ENCODE measurements at places on chromosomes 4 and X.
A peak's percentile ranks its signal among the peaks of the same experiment; 100 is the strongest.

DNA sequence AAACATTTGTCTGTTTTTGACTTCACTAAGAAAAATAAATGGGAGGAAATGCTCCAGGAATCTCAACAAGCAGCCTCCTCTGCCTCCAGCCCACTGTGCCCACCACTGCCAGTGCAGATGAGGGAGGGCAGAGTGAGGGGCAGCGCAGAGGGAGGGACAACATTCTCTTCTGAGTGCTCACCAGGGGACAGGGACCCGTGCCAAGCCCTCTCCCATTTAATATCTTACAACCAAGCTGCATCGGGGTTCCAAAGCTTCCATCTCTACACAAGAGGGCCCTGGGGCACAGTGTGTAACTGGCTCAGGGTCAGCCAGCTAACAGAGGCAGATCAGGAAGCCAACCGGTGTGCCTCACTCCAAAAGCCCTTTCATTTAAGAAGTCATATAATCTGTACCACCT, 120.4 kb downstream of the NSUN7 start:
- DNase-seq = peak; percentile 15

DNA sequence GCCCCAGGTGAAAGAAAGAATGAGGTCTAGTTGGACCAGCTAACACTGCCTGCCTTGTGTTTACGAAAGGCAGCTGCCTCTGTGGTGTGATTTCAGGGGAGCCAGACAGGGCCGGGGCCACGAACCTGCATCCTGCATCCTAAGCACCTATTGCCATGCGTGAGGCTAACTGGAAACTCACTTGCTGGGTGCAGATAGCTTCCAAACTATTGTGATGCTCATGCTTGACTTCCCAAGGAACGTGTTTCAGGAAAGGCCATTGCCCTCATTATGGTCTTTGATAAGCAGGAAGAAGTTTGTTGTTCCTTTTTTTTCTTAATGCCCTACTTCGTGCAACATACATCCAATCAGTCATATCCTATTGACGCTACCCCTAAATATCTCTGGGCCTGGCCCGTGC, 2.3 kb upstream of the IRF2 start:
- no peak for DNase-seq

DNA sequence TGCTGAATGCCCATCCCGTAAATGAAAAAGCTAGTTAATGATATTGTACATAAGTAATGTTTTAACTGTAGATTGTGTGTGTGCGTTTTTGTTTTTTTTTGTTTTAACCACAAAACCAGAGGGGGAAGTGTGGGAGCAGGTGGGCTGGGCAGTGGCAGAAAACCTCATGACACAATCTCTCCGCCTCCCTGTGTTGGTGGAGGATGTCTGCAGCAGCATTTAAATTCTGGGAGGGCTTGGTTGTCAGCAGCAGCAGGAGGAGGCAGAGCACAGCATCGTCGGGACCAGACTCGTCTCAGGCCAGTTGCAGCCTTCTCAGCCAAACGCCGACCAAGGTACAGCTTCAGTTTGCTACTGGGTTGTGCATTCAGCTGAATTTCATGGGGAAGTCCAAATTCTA, at the start of gene SPP1:
SPP1 (plus strand) TSS at position 249 of the 400 bp plus-strand sequence. CDS start 1,182 bp downstream, outside the sequence.
- no peak for DNase-seq

- no peak for DNase-seq
These were observed 1489.8 kb downstream of the STIM2 start for GRCh38 chr4:28350485-28350884.

DNA sequence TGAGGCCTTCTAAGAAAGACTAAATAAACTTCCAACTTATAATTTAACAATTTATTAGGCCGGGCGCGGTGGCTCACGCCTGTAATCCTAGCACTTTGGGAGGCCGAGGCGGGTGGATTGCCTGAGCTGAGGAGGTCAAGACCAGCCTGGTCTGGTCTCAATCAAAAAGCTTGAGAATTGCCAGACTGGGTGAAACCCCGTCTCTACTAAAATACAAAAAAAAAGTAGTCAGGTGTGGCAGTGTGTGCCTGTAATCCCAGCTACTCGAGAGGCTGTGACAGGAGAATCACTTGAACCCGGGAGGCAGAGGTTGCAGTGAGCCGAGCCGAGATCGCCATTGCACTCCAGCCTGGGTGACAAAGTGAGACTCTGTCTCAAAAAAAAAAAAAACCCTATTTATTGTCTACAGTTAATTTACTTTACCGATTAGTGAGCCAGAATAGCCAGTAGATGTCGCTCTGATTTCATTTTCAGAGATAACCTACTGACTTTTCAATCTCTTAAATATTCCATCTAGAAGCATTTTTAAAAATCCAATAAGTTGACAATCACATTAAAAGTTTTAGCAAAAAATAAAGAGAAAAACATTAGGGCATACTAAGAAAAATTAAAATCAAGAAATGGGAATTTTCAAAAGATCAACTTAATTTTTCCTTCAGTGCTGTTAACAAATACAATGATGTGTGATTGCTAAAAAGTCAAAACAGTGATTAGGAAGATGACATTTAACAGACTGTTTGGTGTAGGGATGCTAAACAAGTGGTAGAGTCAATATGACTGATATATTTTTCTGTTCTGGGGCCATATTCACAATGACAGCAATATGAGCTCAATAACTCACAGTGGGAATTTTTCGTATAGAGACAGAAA, 4.3 kb upstream of the SHROOM3 start:
- DNase-seq = peak; percentile 16

GRCh38 chr4:17475481-17475880, 36.4 kb downstream of the QDPR start:
- DNase-seq = no peak

GRCh38 chr4:52111995-52112394, 60.9 kb downstream of the SPATA18 start:
- DNase-seq = no peak

GRCh38 chrX:21457718-21458117, 83.5 kb downstream of the CNKSR2 start:
- no peak for DNase-seq

DNA sequence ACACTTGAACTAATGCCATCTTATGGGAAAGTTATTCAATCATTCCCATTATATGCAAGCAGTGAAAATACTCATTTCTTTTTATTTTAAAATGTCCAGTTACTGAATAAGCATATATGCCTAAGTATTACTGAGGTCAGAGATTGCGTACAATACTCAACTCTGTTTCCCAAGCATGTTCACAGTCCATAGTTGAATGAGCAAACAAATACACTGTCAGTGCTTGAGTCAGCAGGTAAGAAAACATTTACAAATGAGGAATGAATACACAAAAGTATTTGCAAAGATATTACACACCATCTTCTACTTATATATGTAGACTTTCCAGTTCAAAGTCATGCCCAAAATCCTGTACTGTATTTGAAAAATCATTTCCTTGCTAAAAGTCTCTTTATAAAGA, 74.1 kb downstream of the TSPAN5 start:
- DNase-seq = no peak

GRCh38 chrX:41043196-41043595, 42.0 kb upstream of the USP9X start:
- DNase-seq = no peak

- DNase-seq = no peak
These were observed 14.6 kb upstream of the NDST4 start for GRCh38 chr4:115128037-115128436.

Measured in NCI-H1092 (cell line).